ENCODE measurements at places on chromosomes 13 and 19. TPM values are rescaled to one million over a fixed set of nuclear protein-coding genes. Genes with fewer than 3 reads are reported as not detected.

- DNase-seq: peak; percentile 25
Observed at GRCh38 chr19:5091018-5091683, 122.2 kb downstream of the KDM4B start.

GRCh38 chr13:48549658-48550057, 16.8 kb upstream of the RCBTB2 start:
- no peak for DNase-seq

GRCh38 chr13:50131920-50132903, 117.0 kb downstream of the KCNRG start:
- DNase-seq: peak; percentile 65

S1PR4 gene
- 3.6 TPM for polyA plus RNA-seq

KLF12 gene
- 20.6 TPM for polyA plus RNA-seq

- peak; percentile 26 for DNase-seq
Observed at GRCh38 chr13:71260246-71260645, 606.8 kb downstream of the DACH1 start.

GPC6 gene
- 10.5 TPM for polyA plus RNA-seq

GRCh38 chr19:53971673-53972072, 8.9 kb downstream of the CACNG8 start:
- DNase-seq: no peak

DNA sequence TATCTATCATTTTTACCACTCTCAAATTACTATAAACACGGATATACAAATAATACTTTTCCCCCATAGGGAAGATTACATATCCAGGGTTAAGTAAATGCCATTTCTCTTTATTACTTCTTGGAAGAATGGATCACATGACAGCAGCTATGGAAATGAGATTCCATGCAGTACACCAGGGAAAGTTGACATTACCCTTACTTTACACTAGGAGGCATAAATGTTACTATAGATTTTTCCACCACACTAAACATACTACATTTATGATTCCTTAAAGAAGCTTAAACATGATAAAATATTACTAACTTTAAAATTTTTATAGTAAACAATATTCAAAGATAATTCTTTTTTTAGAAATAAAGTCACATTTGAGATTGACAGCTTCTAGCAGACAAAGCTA, 611.4 kb downstream of the PCDH9 start:
- DNase-seq: peak; percentile 2

DNA sequence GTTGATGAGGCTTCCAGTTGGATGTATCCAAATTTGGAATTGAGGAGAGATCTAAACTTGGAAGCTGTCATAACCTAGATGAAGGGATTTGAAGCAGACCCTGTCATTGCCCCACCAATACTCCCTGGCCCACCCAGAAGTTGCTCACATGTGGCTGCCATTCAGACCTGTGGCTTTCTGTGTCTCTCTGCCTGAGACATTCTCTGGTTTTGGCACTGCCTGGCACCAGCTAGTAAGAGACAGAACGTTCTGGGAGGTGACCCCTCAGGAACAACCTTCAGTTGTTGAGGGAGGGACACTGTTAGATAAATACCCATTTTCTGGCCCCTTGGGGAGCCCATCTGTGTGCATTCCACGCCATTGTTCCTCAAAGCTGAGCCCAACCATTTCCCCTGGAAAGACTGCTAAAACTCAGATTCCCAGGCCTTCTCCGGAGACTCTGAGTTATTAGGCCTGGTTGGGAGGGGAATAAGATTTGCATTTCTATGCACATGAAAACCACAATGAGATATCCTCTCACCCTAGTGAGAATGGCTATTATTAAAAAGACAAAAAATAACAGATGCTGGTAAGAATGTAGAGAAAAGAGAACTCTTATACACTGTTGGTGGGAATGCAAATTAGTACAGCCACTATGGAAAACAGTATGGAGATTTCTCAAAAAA, 290.4 kb downstream of the TSHZ3 start:
- DNase-seq: no peak

GRCh38 chr13:48977286-48977625, 1.5 kb downstream of the FNDC3A start:
- DNase-seq: peak; percentile 16

DNA sequence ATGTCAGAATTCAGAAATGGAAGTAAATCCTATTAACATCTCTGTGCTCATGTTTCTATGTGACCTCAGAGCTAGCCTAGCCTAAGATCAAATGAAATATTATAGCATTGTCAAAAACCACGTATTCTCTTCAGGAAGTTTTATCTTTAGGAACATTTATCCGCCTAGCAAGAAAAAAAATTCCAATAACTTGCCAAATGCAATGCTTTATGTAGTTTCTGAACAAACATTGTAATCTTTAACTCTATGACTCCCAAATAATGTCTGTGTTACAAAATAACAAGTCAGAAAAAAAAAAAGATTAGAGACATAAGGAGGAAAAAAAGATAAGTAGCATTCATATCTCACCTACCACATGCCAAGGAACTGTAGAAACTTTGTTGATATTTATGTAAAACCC, 18.4 kb upstream of the IPO5 start:
- peak; percentile 24 for DNase-seq

- peak; percentile 82 for DNase-seq
Observed at GRCh38 chr19:45876411-45877197, 9.3 kb downstream of the IRF2BP1 start.

All from muscle of back (tissue), 13 donors.